Smooth muscle cell of the umbilical artery (primary cell): ENCODE measurements at places on chromosomes 16 and 17. TPM values are rescaled to one million over a fixed set of nuclear protein-coding genes. Genes with fewer than 3 reads are reported as not detected.

BOLA2 gene
- total RNA-seq, result 17.0 and 19.6 TPM in 2 replicates

KRT25 gene
- total RNA-seq, result not detected in 2 replicates

NUP93 gene
- total RNA-seq, result 41.3 and 79.6 TPM in 2 replicates

SPAG5 gene
- 5.6 and 25.5 TPM in 2 replicates for total RNA-seq

TP53TG3 gene
- not detected in 2 replicates for total RNA-seq
